Ureter (tissue), 1 donor: ENCODE measurements at places on chromosomes 7 and 10.

DNA sequence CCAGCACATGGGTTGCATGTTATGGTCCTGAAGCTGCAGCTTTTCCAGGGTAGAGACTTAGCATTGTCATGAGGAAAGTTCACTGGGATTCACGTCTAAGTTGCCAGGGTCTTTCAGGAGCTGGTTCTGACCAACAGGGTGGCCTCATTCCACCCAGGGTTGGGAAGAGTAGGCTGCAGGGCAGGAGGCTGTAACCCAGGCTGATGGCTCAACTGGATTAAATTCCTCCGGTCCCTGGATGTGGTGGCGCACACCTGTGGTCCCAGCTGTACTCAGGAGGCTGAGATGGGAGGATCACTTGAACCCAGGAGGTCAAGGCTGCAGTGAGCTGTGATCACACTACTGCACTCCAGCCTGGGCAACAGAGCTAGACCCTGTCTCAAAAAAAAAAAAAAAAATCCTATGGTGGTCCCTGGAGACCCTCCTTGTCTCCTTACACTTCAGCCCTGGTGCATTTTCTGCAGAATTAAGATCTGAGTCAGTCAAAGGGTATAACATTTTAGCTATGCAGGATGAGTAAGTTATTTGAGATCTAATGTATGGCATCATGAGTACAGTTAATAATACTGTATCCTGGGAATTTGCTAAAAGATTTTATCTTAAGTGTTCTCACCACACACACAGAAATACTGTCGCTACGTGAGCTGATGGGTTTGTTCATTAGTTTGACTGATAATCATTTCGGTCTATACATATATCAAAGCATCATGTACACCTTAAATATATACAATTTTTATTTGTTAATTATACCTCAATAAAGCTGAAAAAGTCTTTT is 44.0 kb downstream of the ASB13 start:
- DNase-seq, result no peak

DNA sequence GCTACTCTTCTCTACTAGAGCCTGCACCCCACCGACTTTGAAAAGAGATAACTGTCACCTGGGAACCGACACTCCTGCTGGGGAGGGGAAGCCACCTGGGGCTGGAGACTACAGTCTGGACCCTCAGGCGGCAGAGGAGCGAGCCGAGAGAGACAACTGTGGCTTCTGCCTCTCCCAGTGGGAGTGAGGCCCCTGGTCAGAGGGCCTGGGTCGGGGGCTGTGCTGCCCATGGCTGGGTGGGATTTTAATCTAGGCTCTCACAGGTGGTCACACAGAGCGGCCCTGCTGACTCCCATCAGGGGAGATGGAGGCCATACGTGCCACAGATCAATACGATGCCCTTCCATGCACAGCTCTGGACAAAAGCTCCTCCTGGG is 372.1 kb downstream of the DNAJB6 start:
- peak; percentile 30 for DNase-seq

GRCh38 chr10:73439055-73439454 is 5.7 kb upstream of the MSS51 start:
- no peak for DNase-seq

GRCh38 chr10:43053825-43054224 is 23.0 kb upstream of the RET start:
- no peak for DNase-seq

- DNase-seq, result no peak
These were observed 790.7 kb downstream of the TNS3 start for GRCh38 chr7:46791188-46791587.

GRCh38 chr7:69189406-69189805 is 408.9 kb upstream of the AUTS2 start:
- no peak for DNase-seq

DNA sequence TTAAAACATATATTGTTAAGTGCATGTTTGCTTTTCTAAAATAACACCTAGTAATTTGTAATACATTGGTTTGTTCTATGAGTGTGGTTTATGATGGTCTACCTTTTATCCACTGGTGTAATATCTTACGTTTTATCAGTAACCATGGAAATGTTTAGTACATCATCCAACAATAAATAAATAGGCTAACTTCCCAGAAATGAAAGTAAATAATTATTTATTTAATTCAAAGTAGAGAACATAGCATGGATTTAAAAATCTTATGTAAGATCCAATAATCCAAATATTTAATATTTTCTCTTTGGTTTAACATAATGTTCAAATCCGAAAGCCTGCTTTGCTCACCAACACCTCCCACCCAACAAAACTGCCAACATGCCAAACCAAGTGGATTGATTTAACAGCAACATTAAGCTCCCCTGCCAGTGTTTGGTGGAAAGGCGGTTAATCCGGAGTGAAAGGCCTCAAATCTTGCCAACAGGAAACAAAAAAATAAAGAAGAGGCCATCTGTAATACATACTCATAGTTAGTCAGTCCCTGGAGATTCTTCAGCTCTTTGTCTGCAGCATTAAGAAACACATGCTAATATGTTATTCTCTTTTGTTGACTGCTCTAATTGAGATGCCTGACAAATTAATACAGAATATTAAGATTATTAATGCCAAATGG is 897.8 kb downstream of the CNTNAP2 start:
- DNase-seq, result no peak

- DNase-seq, result no peak
These were observed 235.2 kb upstream of the SP4 start for GRCh38 chr7:21192657-21193056.

GRCh38 chr10:79137300-79137756 is 68.6 kb downstream of the ZMIZ1 start:
- DNase-seq, result no peak

DNA sequence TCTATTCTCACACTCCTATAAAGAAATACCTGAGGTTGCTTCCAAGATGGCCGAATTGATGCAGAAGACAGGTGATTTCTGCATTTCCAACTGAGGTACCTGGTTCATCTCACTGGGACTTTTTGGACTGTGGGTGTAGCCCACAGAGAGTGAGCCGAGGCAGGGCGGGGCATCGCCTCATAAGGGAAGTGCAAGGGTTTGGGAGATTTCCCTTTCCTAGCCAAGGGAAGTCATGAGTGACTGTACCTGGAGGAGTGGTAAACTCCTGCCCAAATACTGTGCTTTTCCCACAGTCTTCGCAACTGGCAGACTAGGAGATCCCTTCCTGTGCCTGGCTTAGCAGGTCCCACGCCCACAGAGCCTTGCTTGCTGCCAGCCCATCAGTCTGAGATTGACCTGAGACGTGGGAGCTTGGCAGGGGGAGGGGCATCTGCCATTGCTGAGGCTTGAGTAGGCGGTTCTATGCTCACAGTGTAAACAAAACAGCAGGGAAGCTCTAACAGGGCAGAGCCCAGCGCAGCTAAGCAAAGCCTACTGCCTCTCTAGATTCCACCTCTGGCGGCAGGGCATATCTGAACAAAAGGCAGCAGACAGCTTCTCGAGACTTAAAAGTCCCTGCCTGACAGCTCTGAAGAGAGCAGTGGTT is 152.2 kb downstream of the ARL4A start:
- no peak for DNase-seq

- DNase-seq, result no peak
These were observed 6.1 kb downstream of the NYAP1 start for GRCh38 chr7:100489824-100490223.

DNA sequence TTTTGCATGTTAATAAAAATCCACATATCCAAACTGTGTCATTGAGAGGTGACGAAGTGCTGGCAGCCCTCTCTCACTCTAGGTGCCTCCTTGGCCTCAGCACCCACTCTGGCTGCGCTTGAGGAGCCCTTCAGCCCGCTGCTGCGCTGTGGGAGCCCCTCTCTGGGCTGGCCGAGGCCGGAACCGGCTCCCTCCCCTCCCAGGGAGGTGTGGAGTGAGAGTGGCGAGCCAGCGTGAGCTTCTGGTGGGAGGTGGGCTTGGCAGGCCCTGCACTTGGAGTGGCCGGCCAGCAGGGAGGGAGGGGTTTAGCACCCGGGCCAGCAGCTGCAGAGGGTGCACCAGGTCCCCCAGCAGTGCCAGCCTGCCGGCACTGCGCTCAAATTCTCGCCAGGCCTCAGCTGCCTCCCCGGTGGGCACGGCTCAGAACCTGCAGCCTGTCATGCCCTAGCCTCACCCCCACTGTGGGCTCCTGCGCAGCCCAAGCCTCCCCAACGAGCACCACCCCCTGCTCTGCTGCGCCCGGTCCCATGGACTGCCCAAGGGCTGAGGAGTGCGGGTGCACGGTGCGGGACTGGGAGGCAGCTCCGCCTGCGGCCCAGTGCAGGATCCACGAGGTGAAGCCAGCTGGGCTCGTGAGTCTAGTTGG is 11.1 kb downstream of the YAE1 start:
- DNase-seq, result no peak

GRCh38 chr10:36423821-36424248 is 701.6 kb upstream of the ANKRD30A start:
- DNase-seq, result no peak

GRCh38 chr7:1120791-1121190 is 32.9 kb downstream of the GPER1 start:
- no peak for DNase-seq

GRCh38 chr10:6445671-6446316 is 134.3 kb downstream of the PRKCQ start:
- peak; percentile 57 for DNase-seq

DNA sequence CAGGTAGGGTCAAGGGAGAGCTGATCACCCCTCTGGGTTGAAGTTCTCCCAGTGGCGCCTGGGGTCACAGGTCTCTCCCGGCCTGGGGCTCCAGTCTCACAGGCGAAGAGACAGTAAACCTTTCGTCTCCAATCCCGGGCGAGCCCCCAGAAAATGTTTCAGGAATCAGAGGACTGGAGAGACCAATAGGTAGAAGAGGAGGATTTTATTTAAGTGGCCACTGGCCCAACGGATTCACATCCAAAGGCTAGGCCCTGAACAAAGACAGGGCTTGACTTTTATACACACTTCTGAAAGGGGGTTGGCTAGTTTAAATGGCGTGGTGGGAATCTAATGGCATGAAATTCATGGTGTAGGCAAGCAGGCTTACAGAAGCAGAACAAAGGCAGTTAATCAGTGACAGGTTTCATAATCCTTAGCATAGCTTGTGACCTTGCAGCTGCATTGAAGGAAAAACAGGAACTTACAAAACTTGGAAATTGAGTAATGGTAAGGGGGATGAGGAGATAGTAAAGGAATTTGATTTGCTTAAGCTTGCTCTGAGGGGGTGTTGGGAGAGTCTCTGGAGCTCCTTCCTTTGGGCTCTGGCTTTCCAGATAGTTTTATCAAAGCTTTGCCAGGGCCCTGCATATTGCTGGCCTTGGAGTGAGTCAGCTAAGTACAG is 105.5 kb downstream of the TRIM24 start:
- no peak for DNase-seq

DNA sequence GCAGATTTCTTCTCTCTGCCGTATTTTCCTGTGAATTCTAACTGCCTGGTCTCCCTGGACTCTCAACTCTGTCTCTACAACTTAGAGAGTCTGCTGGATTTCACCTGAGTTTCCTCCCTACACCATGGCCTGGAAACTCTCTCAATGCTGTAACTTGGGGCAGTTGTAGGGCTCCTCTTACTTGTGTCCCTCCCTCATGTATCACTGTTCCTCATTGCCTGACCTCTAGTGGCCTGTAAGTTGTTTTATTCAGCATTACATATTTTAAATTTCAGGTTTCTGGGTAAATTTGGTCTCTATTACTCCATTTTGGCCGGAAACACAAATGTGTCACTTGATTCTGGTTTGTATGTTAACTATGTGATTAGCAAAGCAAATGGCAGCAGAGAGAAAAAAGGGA is 70.9 kb downstream of the DYNC1I1 start:
- no peak for DNase-seq

DNA sequence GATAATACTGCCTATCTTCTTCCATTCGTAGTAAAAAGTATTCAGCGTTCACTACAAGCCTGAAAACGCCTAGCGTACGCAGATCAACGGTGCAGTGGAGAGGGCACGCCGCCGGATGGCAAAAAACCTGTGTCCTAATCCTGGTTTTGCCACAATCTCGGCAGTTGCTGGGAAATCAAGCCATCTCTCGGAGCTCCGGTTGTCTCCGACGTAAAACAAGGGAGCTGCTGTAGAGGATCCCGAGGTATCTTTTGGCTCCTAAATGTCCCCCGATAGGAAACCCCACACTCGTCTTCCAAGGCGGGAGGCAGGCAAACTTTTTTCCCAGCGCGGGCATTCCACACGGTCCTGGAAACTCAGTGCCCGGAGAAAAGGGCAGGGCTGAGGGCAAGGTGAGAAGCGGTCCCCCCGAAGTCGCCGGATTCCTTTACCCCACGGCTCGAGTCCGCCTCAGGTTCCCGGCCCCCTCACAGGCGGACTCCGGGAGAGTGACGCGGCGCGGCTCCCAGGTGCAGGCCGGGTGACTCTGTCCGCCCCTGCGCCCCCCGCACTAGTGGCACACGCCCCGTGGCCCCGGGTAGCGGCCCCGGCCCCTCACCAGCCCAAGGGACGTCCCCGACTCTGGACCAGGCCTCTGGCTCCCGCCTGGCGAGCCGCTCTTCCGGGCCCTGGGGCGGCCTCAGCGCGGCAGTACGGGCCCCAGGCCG is 649 bp downstream of the IDE start:
- DNase-seq, result no peak

GRCh38 chr7:55065079-55065478 is 46.3 kb downstream of the EGFR start:
- DNase-seq, result no peak

DNA sequence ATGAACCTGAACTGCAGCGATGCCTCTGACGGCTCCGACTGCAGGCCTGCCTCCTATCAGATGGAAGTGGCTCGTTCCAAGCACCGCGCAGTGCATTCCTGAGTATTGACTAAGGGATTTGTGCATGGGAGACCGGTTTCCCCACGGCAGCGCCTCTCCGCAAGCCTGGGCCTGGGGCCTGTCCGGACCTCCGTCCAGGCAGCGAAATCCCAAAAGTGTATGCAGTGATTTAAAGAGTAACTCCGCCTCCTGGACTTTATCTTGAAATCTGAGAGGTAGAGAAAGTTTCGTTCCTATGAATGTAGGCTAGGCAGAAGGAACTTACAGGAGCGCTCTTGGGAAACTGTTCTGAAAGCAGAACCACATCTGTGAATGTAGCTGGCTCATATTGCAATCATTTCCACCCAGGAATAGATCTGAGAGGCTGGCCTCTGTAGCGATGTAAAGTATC is 106.2 kb upstream of the CELF2 start:
- DNase-seq, result peak; percentile 75

DNA sequence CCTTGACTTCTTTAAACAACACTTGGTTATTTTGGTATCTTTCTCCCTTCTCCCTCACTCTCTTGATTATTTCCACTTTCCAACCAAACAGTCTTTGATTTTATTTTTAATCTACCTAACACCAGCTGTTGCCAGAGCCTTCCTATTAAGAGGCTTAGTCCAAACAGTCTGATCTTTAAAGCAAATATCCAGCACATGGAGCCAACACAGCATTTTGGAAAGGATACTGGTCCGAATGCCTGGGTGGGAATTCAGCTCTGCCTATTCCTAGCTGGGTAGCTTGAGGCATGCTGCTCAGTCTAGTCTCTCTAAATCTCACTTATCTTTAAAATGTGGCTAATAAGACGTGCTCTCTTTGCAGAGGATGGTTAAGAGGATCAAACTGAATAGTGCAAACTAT is 129.3 kb downstream of the NRCAM start:
- no peak for DNase-seq

GRCh38 chr7:82742163-82742562 is 298.6 kb upstream of the CACNA2D1 start:
- no peak for DNase-seq

- DNase-seq, result no peak
These were observed 1047.4 kb upstream of the LRRN3 start for GRCh38 chr7:110043519-110043918.
